ENCODE measurements at places on chromosomes 11 and 22. TPM values are rescaled to one million over a fixed set of nuclear protein-coding genes. Genes with fewer than 3 reads are reported as not detected.

Gene PATE2
- total RNA-seq, result not detected

Gene OR2AG2
- 0.11 TPM for total RNA-seq

Gene MYO7A
- total RNA-seq, result not detected

Gene DRAP1
- 422 TPM for total RNA-seq

Gene SDHAF2
- 38.9 TPM for total RNA-seq

Gene NR1H3
- total RNA-seq, result 9.2 TPM

All from HFFc6 (cell line).